ENCODE measurements at places on chromosomes 2 and 18.

- ATAC-seq: no peak
Measured at GRCh38 chr18:69585696-69586095, 185.0 kb downstream of the DOK6 start.

GRCh38 chr2:45578056-45578843, 32.8 kb downstream of the SRBD1 start:
- ATAC-seq: no peak

- no peak for ATAC-seq
Measured at GRCh38 chr2:148781544-148781943, 93.5 kb upstream of the KIF5C start.

- no peak for ATAC-seq
Measured at GRCh38 chr2:232869138-232870017, 686 bp upstream of the SNORC start.

DNA sequence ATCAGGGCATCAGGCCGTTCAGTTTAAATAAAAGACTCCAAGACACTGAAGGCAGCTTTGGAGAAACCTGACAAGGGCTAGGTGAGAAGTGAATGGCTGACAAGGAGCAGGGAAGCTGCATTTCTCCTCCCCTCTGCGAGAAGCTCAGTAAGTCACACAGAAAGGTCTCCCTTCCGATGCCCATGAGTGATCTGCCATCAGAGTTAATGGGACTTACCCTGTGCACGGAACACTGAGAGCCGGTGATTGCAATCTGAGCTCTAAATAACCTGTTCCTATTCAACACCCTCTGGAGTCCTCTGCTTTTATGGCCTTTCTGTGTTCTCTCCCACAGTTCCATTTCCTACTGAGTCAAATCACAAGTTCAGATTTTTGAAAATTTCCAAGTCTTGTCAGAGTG, 322.2 kb upstream of the MYT1L start:
- no peak for ATAC-seq

DNA sequence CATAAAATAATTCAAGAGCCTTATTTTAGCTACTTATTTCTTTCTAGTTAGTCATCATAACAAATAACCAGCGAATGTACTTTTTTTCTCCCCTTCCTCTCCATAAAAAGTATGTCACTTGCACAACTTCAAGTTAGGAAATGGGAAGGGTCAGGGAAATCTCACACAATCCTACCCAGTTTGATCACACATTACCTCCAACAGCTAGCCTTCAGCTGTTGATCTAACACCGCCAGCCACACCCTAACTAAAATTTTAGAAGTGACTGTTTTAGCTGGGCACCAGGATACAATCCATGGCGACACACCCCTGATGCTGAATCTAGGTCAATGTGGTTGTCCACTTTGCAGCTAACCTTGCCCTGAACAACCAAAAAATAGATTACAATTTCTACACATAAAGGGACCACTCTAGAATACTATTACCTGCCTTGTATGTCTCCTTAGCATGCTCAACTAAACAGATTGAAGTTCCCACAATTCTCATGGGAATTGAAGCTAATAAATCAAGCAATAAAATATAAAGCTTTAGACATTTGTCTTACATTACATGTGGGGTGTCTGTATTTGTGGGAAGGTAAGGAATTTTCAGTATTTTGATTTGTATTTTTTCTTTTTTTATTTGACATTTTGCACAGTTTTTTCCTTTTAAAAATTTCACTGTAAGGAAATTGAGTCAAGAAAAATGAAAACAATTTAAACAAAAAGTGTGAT, 7.3 kb upstream of the COL3A1 start:
- no peak for ATAC-seq

- no peak for ATAC-seq
Measured at GRCh38 chr2:134671513-134671912, 47.3 kb downstream of the TMEM163 start.

DNA sequence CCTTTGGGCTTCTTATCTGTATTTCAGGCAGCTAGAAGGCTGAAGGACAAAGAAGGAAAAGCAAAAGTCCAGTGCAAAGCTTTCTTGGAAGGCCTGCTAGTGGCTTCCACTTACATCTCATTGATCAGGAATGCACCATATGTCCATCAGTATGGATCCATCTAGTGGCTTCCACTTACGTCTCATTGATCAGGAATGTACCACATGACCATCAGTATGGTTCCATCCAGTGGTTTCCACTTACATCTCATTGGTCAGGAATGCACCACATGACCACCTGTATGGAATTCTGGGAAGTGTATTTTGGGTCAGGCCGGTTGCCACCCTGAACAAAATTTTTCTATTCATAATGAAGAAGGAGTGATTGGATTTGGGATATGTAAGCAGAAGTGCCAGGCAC, 70.6 kb downstream of the LYPD6 start:
- ATAC-seq: no peak

- ATAC-seq: no peak
Measured at GRCh38 chr2:144349674-144350073, 170.2 kb downstream of the ZEB2 start.

DNA sequence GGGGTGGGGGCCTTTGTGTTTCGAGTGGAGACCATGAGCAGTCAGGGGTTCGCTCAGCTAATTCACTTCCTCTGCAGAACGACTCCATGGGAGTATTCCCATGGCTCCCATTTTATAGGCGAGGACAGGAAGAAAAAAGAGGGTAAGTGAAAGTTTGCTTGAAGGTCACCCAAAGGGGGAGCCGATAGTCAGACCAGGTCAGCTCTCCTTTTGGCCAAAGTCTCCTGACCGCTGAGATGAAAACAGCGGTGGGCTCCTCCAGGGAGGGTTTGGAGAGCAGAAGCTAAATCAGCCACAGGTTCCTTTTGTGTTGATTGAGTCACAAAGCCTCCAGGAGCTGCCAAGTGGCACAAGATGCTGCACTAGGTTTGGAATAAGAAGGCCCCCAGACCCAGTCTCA, 34.1 kb upstream of the CTAGE1 start:
- no peak for ATAC-seq
